ENCODE measurements at places on chromosomes 6 and 20.

DNA sequence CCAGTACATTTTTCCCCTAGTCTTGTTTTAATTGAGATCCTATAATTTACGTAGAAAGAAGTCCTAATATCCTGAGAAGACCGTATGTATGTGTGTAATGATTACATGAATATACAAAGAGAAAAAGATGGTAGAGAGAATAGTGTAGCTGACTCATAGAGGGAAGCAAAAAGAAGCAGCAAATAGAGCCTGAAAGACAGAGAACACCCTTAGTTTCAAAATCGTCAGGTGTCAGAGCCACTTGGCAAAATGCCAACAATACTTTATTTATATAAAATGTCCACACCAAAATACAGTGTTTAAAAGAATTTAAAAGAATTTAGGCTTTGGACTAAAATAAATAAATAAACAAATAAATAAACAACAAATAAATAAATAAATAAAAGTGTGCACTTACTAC lies 1414.1 kb upstream of the EYS start:
- no peak for DNase-seq

DNA sequence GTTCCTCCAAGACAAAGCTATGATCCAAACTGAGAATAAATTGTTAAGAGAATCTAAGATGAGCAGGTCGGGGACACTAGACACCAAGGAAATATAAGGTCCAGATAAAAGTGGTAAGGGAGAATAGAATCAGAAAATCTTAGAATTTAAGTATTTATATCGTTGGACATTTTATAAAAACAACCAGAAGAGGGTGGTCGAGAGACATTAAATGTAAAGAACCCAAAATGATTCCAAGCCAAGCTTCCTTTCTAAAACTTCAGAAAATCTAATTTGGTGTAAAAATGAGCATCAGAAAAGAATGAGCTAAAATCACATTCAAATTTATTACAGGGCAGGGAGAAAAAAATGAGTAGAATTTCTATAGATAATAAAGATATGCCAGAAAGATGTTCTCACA lies 97.8 kb upstream of the OGFRL1 start:
- no peak for DNase-seq

DNA sequence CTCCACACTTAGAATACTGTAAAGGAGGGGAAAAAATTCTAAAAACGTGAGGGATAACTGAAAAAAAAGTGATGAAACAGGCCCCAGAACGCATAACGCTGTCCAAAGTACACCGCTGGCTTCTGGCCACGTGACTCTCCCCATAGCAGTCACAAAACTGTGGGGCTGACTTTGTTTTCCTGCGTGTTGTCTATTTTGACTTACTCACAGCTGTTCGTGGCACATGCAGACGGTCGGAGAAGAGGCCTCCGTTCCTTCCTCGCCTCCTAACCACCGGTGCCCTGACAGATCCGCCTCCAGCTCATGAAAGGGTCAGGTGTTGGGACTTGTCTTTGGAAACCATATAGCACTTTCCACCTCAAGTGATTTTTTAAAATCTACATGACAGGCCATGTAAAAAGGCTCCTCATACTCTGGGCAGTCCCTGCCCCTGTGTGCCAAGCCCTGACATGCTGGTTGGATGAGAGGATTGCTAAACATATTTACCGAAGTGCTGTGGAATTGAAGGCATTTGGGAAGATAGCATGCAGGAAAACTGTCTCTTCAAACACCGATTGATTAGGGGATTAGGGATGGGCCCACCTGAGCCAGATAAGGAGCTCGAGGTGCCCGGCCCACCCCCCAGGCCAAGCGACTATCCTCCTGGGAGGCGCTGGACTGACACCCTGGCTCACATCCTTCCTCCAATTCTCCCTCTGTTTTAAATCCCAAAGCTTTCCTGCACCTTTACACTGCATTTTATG lies 54.8 kb downstream of the DACT2 start:
- DNase-seq: no peak

DNA sequence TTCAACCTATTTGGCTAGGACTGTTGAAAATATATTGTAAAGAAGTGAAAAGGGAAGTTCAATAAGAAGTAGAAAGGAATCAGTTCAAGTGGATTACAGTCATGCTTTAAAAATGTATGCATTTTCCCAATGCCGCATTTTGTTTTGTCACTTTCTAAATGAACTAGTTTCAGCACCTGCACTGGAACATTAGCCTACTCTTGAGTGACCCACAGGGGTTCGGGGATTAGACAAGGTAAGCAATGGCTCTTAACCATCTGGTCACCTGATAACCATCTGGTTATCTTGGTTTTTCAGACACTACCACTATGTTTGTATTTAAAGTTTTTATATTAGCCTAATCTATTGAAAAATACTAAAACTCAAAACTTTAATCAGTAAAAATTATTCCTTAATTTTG lies 97.6 kb downstream of the CD164 start:
- no peak for DNase-seq

DNA sequence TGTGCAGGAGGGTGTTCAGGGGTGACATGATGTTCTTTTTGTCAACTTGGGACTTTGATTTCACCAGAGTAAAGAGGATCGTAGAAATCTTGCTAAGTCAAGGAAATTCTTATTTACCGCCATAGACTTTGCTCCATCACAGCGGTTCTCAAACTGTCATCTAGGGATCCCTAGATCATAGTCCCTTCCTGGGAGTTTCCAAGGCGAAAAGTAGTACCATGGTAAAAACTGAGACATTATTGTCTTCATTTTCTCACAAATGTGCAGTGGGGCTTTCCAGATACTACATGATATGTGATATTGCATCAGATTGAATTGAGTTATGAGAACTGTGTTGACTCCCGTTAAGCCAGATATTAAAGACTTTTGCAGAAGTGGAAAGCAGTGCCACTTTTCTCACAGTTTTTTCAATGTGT lies 79.7 kb downstream of the JARID2 start:
- no peak for DNase-seq

DNA sequence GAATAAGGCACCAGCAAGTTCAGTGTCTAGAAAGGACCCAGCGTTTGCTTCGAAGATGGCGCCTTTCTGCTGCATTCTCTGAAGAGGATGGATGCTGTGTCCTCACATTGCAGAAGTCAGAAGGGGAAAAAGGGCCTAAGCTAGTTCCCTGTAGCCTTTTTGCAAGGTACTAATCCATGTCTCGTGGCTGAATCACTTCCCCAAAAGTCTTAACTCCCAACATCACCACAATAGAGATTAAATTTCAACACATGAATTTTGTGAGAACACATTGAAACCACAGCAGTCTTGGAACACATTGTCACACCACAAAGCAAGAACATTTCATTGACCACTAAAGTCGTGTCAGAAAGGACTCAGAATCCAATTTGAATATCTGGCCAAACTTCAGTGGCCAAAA lies 42.1 kb downstream of the KLHL31 start:
- DNase-seq: no peak

DNA sequence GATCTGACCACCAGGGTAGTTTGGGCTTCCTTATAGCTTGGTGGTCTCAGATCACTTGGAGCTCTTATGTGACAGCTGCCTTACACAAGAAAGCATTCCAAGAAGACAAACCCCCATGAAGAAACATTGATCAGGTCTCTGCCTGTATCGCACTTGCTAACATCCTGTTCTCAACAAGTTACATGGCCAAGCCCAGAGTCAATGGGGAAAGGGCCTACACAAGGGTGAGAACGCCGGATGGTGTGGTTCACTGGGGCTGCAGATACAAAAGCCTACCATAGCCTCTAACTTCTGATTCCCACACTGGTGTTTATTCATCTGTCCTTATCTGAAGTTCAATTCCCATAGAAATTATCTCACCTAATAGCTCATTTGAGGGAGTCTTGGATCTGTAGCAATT lies 235.5 kb downstream of the SYNDIG1 start:
- no peak for DNase-seq

- no peak for DNase-seq
These were observed 192.4 kb downstream of the SLC24A3 start for GRCh38 chr20:19404826-19405225.

DNA sequence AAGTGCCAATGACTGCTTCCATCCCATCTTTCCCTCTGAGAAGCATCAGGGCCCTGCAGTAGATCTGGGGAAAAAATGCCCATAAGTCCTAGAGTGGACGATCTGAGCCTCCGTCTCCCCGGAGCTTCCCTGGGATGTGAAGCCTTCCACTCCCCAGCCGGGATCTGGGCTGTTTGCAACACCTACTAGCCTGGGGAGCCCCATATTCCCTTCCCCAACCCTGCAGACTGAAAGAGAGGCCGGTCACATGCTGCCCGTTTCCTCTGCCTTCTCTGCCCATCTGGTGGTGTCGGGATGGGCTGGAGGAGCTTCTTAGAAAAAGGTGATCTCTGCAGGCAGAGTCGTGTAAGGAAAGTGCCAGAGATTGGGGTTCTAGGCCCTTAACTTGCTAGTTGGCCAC lies 1.1 kb downstream of the SNPH start:
- no peak for DNase-seq

- peak; percentile 64 for DNase-seq
These were observed 16.0 kb downstream of the LINC00237 start for GRCh38 chr20:21090111-21090618.

DNA sequence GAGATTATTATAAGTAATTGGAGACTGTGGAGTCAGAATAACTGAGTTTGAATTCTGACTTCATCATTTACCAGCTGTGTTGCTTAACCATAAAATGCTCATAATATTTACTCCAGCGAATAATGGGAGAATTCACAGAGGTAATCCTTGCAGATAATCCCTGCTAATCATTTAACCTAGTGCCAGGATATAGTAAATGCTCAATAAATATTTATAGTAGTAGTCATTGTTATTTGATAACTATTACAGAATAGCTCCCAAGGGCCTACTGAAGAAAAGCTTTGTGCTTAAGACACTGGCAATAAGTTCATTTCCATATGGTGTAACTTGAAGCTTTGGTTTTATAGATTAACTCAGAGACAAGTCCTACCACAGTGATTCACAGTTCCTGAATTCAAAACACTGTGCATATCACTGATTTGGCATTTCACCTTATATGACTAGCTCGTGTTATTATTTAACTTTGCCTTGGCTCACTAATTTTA lies 208.8 kb upstream of the PLCB4 start:
- DNase-seq: no peak

- no peak for DNase-seq
These were observed 148.0 kb upstream of the SPTLC3 start for GRCh38 chr20:12860619-12861247.

GRCh38 chr6:21164768-21165326 lies 428.7 kb upstream of the SOX4 start:
- no peak for DNase-seq

- peak; percentile 39 for DNase-seq
These were observed 26.5 kb upstream of the BTBD3 start for GRCh38 chr20:11891077-11891775.

DNA sequence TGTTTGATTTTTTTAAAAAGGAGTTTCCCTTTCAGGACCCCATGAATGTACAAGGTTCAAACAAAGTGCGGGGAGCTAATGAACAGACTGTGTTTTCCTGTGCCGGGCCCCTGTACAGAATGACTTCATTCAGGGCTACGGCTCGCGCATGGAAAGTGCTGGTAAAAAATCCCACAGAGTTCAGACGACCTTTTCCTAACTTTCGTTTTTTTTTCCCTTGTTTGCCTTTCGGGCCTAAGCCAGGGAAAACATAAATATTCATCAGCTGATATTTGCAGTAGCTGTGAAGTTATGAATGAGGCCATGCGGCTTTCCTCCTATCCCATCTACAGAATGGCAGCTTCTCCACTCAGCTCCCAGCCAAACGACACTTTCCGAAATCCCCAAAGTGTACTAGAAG lies 74.0 kb downstream of the HAO1 start:
- no peak for DNase-seq

- DNase-seq: no peak
These were observed 25.5 kb upstream of the PRL start for GRCh38 chr6:22322103-22323030.

- no peak for DNase-seq
These were observed 1.1 kb downstream of the TCP1 start for GRCh38 chr6:159788276-159788675.
